ENCODE measurements at places on chromosomes 5 and 9.

DNA sequence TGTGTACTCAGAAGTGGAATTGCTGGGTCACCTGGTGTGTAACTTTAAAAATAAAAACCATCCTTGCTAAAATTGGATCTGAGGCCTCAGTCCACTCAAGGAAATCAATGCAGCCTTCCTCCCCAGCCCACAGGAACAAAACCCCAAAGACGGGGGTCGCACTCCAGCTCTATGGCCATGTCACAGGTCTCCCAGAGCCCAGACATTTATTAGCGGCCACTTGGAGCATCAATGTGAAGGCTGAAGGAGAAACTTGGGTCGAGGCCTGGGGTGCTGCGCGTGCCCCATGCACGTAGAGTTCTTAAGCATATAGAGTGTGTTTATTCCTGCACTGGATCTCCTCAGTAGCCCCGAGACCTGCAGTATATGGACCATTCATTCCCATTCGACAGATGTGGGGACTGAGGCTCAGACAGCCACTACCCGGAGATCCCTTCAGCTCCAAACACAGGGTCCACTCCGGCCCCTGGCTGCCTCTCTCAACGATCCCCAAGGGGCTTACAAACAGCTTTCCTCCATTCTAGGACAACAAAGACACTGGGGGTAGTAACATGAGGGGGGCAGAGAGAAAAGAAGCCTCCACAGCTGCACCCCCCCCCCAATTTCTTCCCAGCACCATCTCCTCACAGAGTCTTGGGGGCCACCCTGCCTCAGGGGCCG, 14.3 kb upstream of the OLFM1 start:
- DNase-seq: no peak

DNA sequence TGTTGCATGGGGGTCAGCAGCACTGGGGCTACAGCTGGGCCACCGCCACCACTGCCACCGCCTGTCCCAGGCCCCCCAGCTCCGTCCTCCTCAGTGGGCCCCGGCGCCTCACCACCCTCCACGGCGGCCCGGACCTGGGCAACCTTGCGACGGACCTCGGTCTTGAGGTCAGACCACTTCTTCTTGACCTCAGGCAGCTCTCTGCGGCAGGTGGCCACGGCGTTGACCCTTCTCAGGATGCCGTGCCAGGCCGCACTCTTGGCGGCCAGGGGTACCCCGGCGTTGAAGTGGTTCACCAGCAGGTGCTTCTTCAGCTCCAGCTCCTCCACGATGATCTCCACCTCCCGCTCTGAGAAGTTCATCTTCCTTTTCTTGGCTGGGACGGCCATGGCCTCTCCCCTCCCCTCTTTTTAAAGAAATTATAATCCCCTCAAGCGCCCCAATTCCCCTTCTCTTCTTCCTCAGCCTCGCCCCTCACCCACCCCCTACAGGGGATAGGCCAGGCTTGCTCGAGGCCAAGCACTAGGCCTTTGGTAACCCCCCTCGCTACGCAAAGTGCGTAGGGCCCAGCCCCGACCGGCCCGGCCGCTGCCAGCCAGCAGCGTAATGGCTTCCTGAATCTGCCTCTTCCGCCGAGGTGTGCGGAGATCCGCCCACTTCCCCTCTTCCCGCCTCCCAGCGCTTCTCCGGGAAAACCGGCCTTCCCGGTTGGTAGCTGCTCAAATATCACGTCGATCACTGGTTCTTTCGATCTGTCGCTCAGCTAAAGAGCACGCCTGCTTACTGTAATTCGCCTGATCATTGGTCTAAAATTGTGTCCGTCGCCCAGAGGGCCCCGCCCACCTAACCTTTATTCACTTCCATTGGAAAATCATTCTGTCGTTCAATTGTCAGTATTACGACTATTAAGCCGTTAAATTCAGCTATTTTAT, at the start of gene NAIF1:
Gene NAIF1, minus strand, starts transcription at position 608 of the 932 bp plus-strand sequence. Its CDS starts 219 bp downstream, at position 389.
- peak; percentile 99 for DNase-seq

- DNase-seq: peak; percentile 34
Observed at GRCh38 chr9:75601280-75601679, 289.2 kb upstream of the PCSK5 start.

GRCh38 chr9:122944960-122945888, 4.4 kb downstream of the RABGAP1 start:
- no peak for DNase-seq

GRCh38 chr5:10839118-10839517, 78.1 kb upstream of the DAP start:
- no peak for DNase-seq

- no peak for DNase-seq
Observed at GRCh38 chr5:32584646-32585045, 711 bp upstream of the SUB1 start.

- no peak for DNase-seq
Observed at GRCh38 chr5:173920024-173920753, 32.0 kb downstream of the CPEB4 start.

DNA sequence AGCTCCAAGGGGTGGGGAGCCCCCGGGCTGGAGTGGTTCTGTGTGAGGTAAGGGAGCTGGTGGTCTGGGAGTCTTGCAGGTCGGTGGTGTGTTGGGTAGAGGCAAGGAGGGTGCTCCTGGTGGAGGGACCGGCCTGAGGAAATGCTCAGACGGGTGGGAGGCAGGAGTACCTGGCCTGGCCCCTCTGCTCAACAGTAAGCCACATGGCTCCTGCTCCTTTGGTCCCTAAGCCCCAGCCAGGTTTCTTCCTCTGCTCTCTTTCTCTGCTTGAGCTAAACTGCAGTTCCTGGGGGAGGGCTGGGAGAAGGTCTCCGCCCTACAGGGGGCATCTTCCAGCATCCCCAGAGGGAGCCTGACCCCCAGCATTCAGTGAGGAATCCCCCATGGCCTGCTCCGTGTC, 17.2 kb downstream of the TSPAN17 start:
- DNase-seq: no peak

DNA sequence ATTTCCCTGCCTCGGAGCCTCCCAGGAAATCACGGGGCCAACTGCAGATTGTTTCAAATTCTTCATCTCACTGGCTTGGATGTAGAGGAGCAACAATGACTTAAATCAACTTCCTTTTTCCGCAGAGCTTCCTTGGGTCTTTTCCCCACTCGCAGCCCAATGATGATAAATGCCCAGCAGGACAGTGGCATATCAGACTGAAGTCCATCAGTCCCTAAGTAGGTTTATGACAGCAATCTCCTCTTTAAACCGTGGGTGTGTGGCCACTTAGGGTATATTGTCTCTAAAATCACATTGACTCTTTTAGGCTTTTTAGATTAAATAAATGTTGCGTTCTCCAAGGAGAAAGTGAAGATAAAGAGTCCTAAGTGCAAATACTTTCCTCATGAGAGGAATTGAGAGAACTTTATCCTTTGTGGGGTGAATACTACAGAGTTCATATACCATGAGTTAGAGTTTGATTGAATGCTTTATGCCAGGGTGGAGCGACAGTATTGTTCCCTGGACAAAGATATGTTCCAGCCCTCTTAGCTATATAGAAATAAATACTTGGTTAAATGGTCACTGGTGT, 59.1 kb downstream of the IQGAP2 start:
- no peak for DNase-seq

DNA sequence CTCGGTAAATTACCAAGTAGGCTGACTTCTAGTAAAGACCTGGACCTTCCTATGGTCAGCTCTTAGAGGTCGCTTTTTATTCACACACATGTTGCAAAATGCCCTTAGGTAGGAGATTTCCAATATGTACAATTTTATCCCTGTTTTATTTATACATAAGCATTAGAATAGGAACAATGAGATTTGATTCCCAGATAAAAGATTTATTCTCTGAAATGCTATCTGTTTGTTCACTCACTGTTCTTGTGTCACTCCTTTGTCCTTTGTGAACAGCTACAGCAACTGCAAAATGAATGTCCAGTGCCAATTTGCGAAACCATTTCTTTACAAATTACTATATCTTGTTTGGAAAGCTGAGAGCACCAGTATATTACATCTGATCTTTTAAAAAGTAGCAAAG, 991.5 kb upstream of the TYRP1 start:
- no peak for DNase-seq

- no peak for DNase-seq
Observed at GRCh38 chr9:134912126-134912840, 5.4 kb downstream of the FCN1 start.

GRCh38 chr9:5762421-5762820, 70.5 kb downstream of the ERMP1 start:
- no peak for DNase-seq

DNA sequence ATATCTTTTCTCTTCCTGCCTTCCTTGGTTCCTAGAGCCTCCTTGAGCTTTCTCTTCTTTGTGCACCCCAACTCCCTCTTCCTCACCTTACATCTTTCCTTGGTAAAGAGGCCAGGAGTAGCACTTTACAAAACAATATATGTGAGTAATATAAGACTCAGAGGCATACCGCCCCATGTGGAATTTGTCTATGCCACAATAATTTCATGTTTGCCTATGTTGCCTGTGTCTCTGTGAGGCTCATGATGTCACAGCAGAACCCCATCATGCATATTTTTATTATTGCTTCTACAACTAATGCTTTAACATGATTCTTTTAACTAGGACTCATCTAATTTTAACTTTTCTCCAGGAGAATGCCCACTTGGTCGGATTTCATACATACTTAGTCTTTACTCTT, 15.0 kb upstream of the LVRN start:
- no peak for DNase-seq

GRCh38 chr5:133825631-133826289, 142.7 kb downstream of the C5orf15 start:
- no peak for DNase-seq

- DNase-seq: peak; percentile 78
Observed at GRCh38 chr5:42840269-42840668, 28.6 kb upstream of the SELENOP start.

- DNase-seq: no peak
Observed at GRCh38 chr9:94150279-94150828, 66.1 kb downstream of the PTPDC1 start.

DNA sequence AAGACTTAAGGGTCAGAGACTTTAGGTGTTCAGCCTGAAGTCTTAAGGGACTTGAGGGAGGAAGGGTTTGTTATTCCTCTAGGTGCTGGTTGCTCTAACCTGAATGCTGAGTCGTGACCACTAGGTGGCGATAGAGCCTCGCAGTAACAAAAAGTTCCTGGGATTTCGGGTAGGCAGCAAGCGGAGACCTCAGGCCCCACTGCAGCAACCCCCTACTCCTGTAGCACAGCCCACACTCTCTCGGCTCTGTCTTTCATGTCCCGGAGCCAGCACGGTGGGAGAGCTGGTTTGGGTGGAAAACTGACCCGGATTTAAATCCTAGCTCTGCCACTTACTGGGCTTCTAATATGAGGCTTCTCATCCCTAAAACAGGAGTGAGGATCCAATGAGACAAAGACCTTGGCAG, 100.3 kb upstream of the PANK3 start:
- DNase-seq: peak; percentile 69

DNA sequence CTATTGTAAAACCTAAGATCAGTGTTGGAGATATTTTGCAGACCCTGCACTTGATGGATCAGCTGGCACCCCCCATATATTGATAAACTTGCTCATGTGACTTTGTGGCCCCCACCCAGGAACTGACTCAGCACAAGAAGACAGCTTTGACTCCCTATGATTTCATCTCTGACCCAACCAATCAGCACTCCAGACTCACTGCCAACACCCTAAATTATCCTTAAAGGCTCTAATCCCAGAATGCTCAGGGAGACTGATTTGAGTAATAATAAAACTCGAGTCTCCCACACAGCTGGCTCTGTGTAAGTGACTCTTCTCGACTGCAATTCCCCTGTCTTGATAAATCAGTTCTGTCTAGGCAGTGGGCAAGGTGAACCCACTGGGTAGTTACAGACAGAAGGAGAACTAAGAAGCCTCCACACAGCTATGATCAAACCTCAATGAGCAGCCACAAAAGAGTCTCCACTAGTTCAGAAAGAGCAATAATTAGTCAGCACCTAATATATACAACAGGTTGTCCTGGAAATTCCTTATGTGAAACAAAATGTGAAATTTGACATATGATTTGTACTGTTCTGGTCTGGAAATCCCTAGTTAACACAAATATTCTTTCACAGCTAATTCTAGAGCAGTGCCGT, 52.2 kb downstream of the ACTL7B start:
- no peak for DNase-seq

DNA sequence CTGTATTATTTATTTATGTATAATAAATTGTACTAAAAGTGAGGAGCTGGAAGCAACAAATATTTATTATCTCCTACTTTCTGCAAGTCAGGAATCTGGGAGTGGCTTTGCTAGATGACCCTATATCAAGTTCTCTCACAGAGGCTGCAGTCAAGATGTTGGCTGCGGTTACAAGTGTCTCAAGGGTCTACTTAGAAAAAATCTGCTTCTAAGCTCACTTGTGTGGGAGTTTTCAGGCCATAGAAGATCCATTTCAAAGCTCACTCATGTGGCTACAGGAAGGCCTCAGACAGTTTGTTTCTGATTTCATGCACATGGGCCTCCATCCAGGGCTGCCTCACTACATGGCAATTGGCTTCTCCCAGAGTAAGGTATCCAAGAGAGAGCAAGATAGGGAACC, 551.1 kb downstream of the CAAP1 start:
- DNase-seq: no peak

DNA sequence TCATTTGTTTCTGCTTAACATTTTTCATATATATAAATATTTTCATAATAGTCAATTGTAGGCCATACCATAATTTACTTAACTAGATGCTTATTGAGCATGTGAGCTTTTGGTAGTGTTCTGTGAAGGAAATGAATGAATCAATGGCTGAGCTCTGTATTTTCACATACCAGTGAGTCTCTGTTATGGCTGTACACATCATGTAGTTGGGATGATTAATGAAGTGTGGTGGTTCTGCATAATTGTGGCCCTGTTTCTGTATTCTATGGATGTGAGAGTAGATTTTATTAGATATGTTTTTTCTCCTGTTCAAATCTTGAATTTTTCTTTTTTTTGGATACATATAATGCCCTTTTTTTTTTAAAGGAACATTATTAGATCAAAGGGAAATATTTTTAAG, 56.2 kb downstream of the CTNNA1 start:
- no peak for DNase-seq

- DNase-seq: no peak
Observed at GRCh38 chr5:130166839-130167490, 262.7 kb downstream of the CHSY3 start.

GRCh38 chr9:9942764-9943424, 669.9 kb downstream of the PTPRD start:
- peak; percentile 69 for DNase-seq

DNA sequence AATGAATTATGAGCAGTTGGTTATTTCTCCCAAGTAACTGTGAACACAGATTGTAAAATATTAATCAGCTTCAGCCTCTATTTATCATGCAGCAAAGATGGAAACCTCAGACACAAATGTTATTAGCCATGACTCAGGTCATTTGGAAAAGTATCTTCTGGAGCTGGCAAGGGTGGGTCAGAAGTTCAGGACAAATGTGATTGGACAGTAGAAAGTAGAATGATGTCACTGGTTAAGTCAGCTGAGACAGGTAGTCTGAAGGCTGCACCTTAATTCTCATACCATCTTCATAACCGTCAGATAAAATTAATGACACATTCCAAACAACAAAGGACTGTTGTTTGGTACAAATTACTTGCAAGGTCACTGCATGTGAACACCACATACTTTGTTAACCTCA, 140.2 kb downstream of the EMB start:
- no peak for DNase-seq

GRCh38 chr9:9099646-9100045, 1300.1 kb upstream of the DMAC1 start:
- DNase-seq: no peak

All from hematopoietic multipotent progenitor cell treated with erythropoietin and hydrocortisone succinate and interleukin-3 and kit ligand, for 8 days (in vitro differentiated cells).